Neural crest cell (in vitro differentiated cells): ENCODE measurements at places on chromosomes 6 and 20. TPM values are rescaled to one million over a fixed set of nuclear protein-coding genes. Genes with fewer than 3 reads are reported as not detected.

DNA sequence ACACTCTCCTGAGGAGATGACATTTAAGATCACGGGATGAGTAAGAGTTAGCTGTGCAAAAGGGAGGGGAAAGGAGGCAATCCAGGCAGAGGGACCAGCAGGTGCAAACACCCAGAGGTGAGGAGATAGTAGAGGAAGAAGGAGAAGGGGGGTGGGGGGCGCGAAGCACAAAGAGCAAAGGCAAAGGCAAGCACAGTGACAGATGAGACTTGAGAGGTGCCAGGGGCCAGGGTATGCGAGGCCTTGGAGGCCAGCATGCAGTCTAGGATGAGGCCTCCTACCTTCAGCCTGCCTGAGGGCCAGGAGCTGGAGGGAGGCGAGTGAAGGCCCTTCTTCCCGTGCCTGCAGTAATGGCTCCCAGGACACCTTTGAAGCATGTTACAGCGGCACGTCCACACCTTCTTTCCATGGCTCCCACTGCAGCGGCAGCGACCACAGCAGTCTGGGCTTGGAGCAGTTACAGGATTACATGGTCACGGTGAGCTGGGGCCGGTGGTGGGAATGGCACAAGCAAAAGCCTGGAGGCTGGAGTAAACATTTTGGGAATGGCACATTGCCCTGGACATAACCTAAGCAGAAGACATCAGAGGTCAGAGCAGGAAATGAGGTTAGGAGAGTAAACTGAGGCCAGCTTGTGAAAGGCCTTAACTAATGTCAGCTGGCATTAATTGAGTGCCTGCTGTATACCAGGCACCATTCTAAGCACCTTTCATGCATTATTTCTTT lies 18.6 kb downstream of the CCM2L start:
- no peak overlapping the region for H3K27ac ChIP-seq
- no peaks in the 10 kb centered on the region for H3K36me3 ChIP-seq
- H3K4me3 ChIP-seq: no peak overlapping the region
- no peaks in the 10 kb centered on the region for H3K4me1 ChIP-seq
- H3K27me3 ChIP-seq: peaks cover 83% of the 10 kb centered on the region

DNA sequence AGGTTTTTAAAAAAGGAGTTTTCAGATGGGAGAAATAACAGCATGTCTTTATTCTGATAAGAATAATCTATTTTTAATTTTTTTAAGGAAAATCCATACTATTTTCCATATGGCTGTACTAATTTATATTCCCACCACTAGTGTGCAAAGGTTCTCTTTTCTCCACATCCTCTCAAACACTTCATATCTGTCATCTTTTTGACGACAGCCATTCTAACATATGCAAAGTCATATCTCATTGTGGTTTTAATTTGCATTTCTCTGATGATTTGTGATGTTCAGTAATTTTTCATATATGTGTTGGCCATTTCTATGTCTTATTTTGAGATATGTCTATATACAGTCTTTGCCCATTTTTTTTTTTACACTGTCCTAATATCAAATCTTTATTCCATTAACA lies 280.6 kb upstream of the RUNX2 start:
- H3K36me3 ChIP-seq: peaks cover 3% of the 10 kb centered on the region
- no peak overlapping the region for H3K27ac ChIP-seq
- H3K4me3 ChIP-seq: no peak overlapping the region
- no peak for DNase-seq
- peaks cover 18% of the 10 kb centered on the region for H3K4me1 ChIP-seq

DNA sequence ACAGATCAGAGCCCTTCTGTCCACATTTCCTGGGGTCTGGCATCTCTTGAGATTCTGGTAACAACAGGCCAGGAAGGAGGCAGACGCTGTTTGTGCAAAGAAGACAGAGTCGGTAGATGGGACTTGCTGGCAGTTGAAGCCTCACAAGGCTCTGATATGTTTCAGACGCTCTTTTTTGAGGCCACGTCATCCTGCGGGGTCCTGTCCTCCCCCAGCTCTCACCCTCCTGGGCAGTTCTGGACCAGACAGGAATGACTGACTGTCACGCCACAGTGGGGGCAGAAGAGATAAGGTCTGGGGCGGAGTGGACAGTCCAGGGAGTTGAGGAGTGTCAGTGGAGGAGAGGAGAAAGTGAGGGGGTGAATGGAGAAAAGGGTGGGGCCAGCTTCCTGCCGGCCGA lies 87.1 kb upstream of the SULF2 start:
- no peak for DNase-seq
- peaks cover 24% of the 10 kb centered on the region for H3K4me1 ChIP-seq
- H3K4me3 ChIP-seq: no peak overlapping the region
- peaks cover 5% of the 10 kb centered on the region for H3K27me3 ChIP-seq
- H3K36me3 ChIP-seq: no peaks in the 10 kb centered on the region
- no peak overlapping the region for H3K27ac ChIP-seq

Gene ARFGEF3
- total RNA-seq: 0.23 and 0.30 TPM in 2 replicates

Gene PET117
- total RNA-seq: 17.8 and 18.7 TPM in 2 replicates

Gene HLA-DRA
- 0.28 TPM in 1 of 2 replicates, not detected in the other for total RNA-seq

Gene SLC24A3
- 0.27 and 0.51 TPM in 2 replicates for total RNA-seq

GRCh38 chr6:32973144-32974015 lies 5.0 kb downstream of the BRD2 start:
- H3K4me1 ChIP-seq: peaks cover 51% of the 10 kb centered on the region
- DNase-seq: no peak
- peak overlapping the region; percentile 97 for H3K27ac ChIP-seq
- peaks cover 64% of the 10 kb centered on the region for H3K36me3 ChIP-seq
- H3K27me3 ChIP-seq: peaks cover 49% of the 10 kb centered on the region

Gene BMP7
- 13.8 and 14.5 TPM in 2 replicates for total RNA-seq

- H3K4me3 ChIP-seq: no peak overlapping the region
- H3K4me1 ChIP-seq: peaks cover 27% of the 10 kb centered on the region
- no peak overlapping the region for H3K27ac ChIP-seq
Observed at GRCh38 chr6:119449331-119450156, 100.0 kb upstream of the MAN1A1 start.
